ENCODE measurements at places on chromosomes 4 and X.

DNA sequence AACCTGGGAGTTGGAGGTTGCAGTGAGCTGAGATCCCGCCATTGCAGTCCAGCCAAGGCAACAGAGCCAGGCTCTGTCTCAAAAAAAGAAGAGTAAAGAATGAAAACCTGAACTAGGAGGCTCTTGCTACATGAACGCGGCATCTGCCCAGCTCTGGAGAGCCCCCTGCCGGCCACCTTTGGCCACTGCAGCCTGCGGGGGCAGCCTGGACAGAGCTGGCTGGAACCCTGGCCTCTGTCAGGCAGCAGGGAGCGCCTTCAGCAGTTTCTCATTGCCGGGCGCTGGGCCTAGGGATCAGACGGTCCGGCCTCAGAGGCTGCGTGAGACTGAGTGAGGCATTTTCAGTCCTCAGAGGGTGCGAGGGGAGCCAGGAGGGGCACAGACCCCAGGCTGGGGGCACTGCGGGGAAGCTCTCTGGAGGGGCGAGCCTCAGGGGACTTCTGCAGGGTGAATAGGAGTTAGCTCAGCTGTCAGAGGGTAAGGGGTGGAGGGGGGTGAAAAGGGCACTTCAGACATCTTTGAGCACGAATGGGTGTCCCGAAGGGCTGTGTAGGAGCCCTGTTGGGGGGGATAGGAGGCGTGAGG is 17.5 kb downstream of the DOK7 start:
- DNase-seq: peak; percentile 94

- no peak for DNase-seq
Measured at GRCh38 chr4:140924761-140925392, 168.7 kb upstream of the TBC1D9 start.

DNA sequence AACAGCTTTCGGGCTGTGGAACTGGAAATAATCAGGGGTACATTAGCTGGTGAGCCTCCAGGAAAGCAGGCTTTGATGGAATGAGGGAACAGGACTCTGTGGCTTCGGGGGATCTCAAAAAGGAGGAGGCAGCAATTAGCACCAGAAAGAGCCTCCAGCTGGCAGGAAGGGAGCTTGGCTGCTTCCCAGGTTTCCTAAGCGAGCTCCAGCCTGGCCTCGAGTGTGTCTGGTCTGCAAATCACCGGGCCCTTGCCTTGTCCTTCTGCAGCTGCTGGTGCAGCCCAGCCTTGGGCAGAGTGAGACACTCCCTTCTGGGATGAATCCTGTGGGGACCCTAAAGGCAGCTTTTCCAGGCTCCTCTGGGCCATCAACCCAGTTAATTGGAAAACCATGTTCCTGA is 10.7 kb upstream of the PDHA1 start:
- DNase-seq: peak; percentile 25

GRCh38 chrX:15242899-15243555 is 26.9 kb downstream of the ASB9 start:
- DNase-seq: peak; percentile 73

DNA sequence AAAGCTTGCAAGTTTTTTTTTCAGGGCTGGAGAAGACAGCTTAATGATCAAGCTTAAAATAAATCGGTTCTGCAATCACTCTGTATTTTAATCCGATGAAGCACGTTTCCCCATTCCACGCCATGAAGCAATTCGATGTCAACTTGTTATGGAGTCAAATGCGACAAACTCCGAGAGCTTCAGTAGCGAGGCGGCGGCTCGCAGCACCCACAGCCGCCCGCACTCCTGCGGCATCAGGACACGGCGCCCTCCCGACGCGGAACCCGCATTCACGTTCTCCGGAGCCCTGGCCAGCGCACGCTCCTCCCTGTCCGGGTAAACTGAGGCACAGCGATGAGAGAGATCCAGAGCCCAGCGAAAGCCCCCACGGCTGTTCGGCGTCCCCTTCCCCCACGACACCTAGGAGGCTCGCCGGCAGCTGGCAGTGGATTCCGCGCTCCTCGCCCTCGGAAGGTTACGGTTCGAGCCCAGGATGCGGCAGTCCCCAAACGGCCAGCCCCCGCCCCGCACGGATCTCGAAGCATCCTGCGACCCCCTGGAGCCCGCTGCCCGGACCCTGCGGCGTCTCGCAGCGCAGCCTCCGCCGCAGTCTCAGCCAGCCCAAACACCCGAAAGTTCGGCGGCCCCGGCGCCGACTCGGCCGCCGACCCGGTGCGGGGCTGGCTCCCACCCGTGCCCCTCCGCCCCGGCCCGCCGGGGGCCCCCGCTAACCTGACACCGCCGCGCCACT is 507 bp downstream of the MFAP3L start:
- DNase-seq: peak; percentile 70

Measured in eye (tissue), 1 donor.